Thoracic aorta (tissue), 2 donors: ENCODE measurements at places on chromosomes 7 and 10.

DNA sequence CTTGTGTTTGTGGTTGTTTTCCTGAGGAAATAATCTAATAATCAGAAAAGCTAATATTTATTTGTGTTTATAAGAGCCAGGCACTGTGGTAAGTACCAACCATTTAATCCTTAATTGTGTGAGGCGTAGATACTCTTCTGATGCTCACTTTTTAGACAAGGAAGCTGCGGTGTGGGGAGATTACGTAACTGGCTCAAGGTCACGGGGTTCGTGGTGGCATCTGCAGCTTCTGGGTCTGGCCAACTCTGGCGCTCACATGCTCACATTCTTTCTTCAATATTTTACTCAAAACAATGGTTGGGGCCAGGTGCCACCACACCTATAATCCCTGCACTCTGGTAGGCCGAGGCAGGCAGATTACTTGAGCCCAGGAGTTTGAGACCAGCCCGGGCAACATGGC lies 77.6 kb downstream of the RALA start:
- DNase-seq: no peak
- no peak overlapping the region for H3K27ac ChIP-seq
- peaks cover 9% of the 10 kb centered on the region for H3K36me3 ChIP-seq
- H3K4me3 ChIP-seq: no peak overlapping the region
- no peaks in the 10 kb centered on the region for H3K4me1 ChIP-seq
- no peaks in the 10 kb centered on the region for H3K27me3 ChIP-seq

DNA sequence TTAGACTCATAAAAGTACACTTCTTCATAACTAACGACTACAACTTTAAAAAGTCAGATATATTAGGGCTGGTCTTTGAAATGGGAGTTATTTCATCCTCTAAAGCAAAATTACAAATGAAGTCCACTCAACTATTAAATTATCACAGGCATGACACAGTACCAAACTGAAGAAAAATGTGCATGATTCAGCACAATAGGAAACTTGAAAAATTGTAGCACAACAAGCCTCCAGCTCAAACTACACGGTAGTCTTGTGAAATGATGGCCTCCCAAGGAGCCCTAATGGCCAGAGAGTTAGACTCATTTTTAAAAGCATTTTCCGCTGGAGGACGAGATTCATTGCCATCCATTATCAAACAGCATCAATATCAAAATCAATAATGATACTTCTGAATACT lies 76.4 kb downstream of the MAGI2 start:
- no peaks in the 10 kb centered on the region for H3K36me3 ChIP-seq
- DNase-seq: no peak
- H3K4me3 ChIP-seq: no peak overlapping the region
- H3K27me3 ChIP-seq: no peaks in the 10 kb centered on the region
- no peak overlapping the region for H3K27ac ChIP-seq

DNA sequence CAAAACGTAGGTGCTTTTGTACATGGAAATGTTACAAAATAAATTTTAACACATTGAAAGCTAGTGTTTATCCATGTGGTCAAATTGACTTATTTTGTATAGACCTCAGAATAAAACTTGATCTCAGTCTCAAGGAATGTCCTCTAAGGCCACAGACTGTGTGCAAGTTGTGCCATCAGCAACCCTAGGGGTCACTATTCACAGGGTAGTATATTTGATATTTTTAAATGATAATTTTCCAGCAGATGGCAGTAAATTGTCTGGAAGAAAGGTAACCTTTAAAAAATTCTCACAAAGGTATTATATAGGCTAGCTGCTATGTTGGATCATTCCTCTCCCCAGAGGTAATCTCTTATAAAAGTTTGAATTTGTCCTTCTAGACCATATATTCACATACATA lies 12.9 kb upstream of the SNX10 start:
- no peaks in the 10 kb centered on the region for H3K36me3 ChIP-seq
- no peaks in the 10 kb centered on the region for H3K4me1 ChIP-seq
- no peak overlapping the region for H3K27ac ChIP-seq
- DNase-seq: no peak
- no peaks in the 10 kb centered on the region for H3K27me3 ChIP-seq
- H3K4me3 ChIP-seq: no peak overlapping the region

GRCh38 chr7:72416846-72417245 lies 4.7 kb upstream of the CALN1 start:
- DNase-seq: no peak
- no peaks in the 10 kb centered on the region for H3K27me3 ChIP-seq
- no peaks in the 10 kb centered on the region for H3K36me3 ChIP-seq
- no peaks in the 10 kb centered on the region for H3K4me1 ChIP-seq
- H3K27ac ChIP-seq: no peak overlapping the region

GRCh38 chr10:92719991-92720830 lies 30.5 kb downstream of the HHEX start:
- H3K4me3 ChIP-seq: no peak overlapping the region
- DNase-seq: no peak
- no peak overlapping the region for H3K27ac ChIP-seq
- no peaks in the 10 kb centered on the region for H3K36me3 ChIP-seq
- no peaks in the 10 kb centered on the region for H3K4me1 ChIP-seq

DNA sequence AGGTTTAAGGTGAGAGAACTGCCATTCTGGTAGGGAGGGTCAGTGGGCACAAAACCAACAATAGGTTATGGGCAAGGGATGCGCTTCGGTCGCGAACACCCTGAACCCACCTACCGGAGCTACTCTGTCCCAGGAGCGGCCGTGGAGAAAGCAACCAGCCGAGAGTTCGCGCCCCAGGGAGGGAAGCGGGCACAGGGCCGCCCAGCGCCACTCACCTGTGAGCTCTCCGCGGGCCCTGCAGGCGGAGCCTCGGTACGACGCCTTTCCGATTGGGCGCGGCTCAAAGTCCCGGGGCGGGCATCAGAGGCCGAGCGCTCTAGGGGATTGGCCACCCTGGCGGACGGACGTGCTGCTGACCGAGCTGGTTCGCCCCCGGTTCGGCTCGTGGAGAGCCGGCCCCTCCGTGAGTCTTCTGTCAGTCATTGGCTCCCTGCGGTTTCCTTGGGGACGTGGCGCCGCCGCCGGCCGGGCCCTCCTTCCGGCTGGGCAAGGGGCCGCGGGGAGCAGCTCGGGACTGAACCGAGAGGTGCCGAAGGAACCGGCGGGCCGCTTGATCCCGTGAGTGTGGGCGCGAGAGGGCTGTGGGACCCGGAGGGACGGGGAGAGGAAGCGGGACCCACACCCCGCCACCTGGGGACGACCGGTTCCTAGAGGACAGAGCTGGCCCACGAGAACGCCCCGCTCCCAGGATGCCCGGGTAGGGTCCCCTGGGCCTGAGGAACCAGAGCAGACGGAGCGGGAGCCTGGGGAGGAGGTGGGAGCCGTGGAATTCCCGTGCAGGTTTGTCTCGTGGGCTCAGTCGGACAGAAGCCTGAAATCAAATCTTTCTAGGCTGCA lies at the start of gene ENTPD7:
ENTPD7 (plus strand) TSS at position 479 of the 837 bp plus-strand sequence. CDS start 448 bp downstream, outside the sequence.
- H3K4me3 ChIP-seq: peak within 1 kb of the TSS; percentile 92
- peaks cover 14% of the 10 kb centered on the region for H3K4me1 ChIP-seq
- no peaks in the 10 kb centered on the region for H3K36me3 ChIP-seq
- peak; percentile 80 for DNase-seq
- no peak within 1 kb of the TSS for H3K27ac ChIP-seq

- no peak overlapping the region for H3K27ac ChIP-seq
- no peaks in the 10 kb centered on the region for H3K36me3 ChIP-seq
- H3K27me3 ChIP-seq: no peaks in the 10 kb centered on the region
- DNase-seq: no peak
- no peaks in the 10 kb centered on the region for H3K4me1 ChIP-seq
Measured at GRCh38 chr7:72335561-72336381, 76.4 kb downstream of the CALN1 start.

DNA sequence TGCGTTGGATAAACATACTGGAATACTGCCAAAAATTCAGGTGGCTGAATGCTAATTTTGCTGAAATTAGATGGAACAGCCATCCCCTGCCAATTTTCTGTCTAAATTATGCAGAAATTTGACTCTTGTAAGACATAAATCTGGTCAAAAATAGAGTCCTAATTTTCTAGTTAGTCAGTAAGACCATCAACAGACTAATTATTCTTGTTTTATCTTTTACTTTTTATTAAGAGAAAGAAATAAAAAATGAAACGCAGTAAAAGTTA lies 110.3 kb upstream of the GATA3 start:
- H3K4me3 ChIP-seq: no peak overlapping the region
- H3K4me1 ChIP-seq: peaks cover 6% of the 10 kb centered on the region
- H3K27me3 ChIP-seq: no peaks in the 10 kb centered on the region
- DNase-seq: no peak

GRCh38 chr10:5835446-5836095 lies 22.3 kb upstream of the GDI2 start:
- no peak overlapping the region for H3K27ac ChIP-seq
- H3K27me3 ChIP-seq: no peaks in the 10 kb centered on the region
- DNase-seq: no peak
- H3K4me1 ChIP-seq: no peaks in the 10 kb centered on the region

GRCh38 chr10:100970914-100971811 lies 1.9 kb downstream of the SEMA4G start:
- no peaks in the 10 kb centered on the region for H3K27me3 ChIP-seq
- peaks cover 8% of the 10 kb centered on the region for H3K4me1 ChIP-seq
- H3K4me3 ChIP-seq: no peak overlapping the region
- no peak for DNase-seq
- no peak overlapping the region for H3K27ac ChIP-seq

- DNase-seq: no peak
- no peak overlapping the region for H3K4me3 ChIP-seq
- H3K36me3 ChIP-seq: no peaks in the 10 kb centered on the region
- no peaks in the 10 kb centered on the region for H3K4me1 ChIP-seq
Measured at GRCh38 chr7:153942036-153942435, 110.2 kb upstream of the DPP6 start.

GRCh38 chr7:26688388-26688787 lies 176.0 kb downstream of the SKAP2 start:
- no peaks in the 10 kb centered on the region for H3K36me3 ChIP-seq
- H3K4me1 ChIP-seq: peaks cover 20% of the 10 kb centered on the region

- H3K4me3 ChIP-seq: no peak overlapping the region
- no peaks in the 10 kb centered on the region for H3K4me1 ChIP-seq
- H3K27me3 ChIP-seq: no peaks in the 10 kb centered on the region
- no peaks in the 10 kb centered on the region for H3K36me3 ChIP-seq
- DNase-seq: no peak
Measured at GRCh38 chr7:155287284-155287935, 10.3 kb upstream of the INSIG1 start.

DNA sequence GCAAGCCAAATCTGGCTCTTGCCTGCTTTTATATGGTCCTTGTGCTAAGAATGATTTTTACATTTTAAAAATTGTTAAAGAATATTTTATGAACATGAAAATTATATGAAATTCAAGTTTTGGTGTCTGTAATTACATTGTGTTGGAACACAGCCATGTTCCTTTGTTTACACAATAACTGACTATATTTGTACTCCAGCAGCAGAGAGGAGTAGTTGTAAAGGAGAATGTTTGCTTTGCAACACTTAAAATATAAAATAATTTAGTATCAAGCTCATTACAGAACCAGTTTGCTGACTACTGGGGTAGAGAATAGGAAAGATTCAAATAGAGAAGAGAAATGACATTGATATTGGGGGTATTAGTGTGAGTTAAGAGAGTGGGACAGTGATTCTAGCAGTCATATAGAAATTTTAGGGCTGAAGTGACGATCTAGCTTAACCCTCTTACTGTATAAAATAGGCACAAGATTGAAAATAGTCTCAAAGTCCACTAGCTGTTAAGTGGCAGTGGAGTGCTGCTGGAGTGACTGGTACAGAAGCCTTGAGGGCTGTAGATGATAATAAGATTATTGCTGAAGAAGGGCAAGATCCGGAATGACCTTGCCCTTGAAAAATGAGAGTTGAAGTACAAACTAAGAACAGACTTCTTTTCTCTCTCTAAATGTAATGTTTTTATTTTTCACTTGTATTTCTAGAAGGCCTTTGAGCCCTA lies 28.2 kb downstream of the SGPL1 start:
- no peaks in the 10 kb centered on the region for H3K27me3 ChIP-seq
- DNase-seq: no peak
- H3K4me3 ChIP-seq: no peak overlapping the region

DNA sequence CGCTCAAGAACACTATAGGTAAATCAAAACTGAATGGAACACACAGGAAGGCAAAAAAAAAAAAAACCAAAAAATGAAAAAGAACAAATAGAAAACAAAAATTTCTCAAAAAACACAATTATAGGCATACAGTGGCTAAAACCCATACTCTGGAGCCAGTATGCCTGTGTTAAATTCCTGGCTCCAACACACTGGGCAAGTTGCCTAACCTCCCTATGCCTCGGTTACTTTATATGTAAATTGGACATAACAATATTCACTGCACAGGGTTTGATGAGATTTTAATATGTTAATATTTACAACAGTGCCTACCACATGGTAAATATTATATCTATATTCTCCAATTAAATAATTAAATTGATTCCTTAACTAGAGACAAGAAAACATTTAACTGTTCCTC lies 217.1 kb downstream of the HTR7 start:
- peaks cover 63% of the 10 kb centered on the region for H3K4me1 ChIP-seq
- H3K36me3 ChIP-seq: no peaks in the 10 kb centered on the region
- H3K4me3 ChIP-seq: no peak overlapping the region
- peak overlapping the region; percentile 44 for H3K27ac ChIP-seq
- no peak for DNase-seq

GRCh38 chr7:106152313-106152665 lies 40.2 kb upstream of the SYPL1 start:
- peaks cover 14% of the 10 kb centered on the region for H3K4me1 ChIP-seq
- H3K27me3 ChIP-seq: no peaks in the 10 kb centered on the region
- no peaks in the 10 kb centered on the region for H3K36me3 ChIP-seq
- no peak overlapping the region for H3K4me3 ChIP-seq

DNA sequence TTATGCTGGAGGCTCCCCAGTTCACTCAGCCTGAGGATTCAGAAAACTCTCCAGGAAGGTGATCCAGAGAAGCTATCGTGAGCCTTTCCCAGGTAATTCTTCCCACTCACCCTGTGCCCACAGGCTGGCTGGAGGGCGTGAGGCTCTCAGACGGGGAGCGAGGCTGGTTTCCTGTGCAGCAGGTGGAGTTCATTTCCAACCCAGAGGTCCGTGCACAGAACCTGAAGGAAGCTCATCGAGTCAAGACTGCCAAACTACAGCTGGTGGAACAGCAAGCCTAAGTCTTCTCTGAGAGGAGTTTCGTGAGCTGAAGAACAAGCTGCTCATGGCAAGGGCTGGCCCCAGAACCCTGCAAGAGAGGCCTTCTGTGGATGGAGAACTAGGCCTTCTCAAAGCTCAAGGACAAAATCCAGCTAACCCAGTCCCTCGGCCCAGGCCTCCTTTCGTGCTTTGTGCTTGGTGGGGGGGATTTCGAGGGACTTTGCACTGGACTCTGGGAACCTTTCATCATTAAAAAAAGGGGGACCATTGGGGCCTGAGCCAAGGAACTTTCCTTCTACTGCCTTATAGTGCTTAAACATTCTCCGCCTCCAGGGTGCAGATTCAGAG lies 23.6 kb downstream of the NOBOX start:
- H3K36me3 ChIP-seq: peaks cover 3% of the 10 kb centered on the region
- no peaks in the 10 kb centered on the region for H3K4me1 ChIP-seq
- H3K4me3 ChIP-seq: no peak overlapping the region
- H3K27ac ChIP-seq: no peak overlapping the region

- H3K36me3 ChIP-seq: no peaks in the 10 kb centered on the region
- H3K27me3 ChIP-seq: no peaks in the 10 kb centered on the region
- no peak overlapping the region for H3K27ac ChIP-seq
- H3K4me1 ChIP-seq: no peaks in the 10 kb centered on the region
- no peak overlapping the region for H3K4me3 ChIP-seq
Measured at GRCh38 chr7:85641331-85641730, 454.5 kb upstream of the SEMA3D start.
